Skin of body (tissue), 3 donors: ENCODE measurements at places on chromosomes 6 and 20. TPM values are rescaled to one million over a fixed set of nuclear protein-coding genes. Genes with fewer than 3 reads are reported as not detected.

DNA sequence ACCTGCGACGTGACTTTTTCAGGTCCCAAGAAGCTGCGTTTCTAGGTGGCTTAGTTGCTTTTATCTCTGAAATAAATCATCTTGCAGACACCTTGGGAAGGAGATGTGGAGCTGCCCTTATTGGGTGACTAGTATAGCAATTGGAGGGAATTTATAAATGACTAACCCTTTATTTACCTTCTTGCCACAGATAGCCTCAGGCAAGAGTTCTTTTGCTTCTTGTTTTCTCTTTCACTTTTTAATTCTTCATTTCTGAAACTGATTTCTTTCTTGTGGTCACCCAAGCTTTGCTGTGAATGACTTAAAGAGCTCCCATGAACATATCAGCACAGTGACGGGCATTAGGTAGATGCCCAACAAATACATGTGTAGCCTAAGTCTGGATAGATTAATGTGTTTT, 3.0 kb downstream of the ADGRF4 start:
- DNase-seq: no peak

- no peak for DNase-seq
Measured at GRCh38 chr20:51042064-51042463, 19.2 kb upstream of the KCNG1 start.

DNA sequence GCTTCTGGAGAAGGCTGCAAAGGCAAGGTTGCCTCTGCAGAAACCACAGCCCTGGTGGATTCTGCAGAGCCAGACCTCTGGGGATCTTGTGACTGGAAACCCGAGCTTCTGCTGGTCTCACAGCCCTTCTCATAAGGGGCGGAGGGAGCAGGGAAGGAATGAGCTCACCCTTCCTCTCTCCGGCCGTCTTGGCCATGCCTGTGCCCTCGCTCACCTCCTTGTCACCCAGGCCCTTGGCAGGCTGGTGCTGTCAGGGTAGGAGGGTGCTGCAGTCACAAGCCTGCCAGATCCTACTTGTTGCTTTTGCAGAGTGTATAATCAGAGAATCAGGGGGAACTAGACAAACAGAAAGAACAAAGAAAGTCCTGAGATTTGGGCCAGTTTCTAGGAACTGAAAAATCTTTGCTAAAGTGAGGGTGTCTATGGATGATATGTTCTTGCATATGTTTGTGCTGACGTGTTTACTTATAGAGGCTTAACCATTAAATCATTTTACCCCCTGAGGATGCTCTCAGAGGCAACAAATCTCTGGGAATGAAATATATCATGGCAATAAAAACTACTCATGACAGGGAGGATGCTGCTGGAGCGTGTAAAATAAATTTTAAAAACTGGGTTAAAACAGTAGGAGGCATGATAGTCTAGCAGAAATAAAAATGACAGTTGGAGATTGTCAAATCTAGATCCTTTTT, 244.9 kb upstream of the SOX4 start:
- DNase-seq: peak; percentile 73

DNA sequence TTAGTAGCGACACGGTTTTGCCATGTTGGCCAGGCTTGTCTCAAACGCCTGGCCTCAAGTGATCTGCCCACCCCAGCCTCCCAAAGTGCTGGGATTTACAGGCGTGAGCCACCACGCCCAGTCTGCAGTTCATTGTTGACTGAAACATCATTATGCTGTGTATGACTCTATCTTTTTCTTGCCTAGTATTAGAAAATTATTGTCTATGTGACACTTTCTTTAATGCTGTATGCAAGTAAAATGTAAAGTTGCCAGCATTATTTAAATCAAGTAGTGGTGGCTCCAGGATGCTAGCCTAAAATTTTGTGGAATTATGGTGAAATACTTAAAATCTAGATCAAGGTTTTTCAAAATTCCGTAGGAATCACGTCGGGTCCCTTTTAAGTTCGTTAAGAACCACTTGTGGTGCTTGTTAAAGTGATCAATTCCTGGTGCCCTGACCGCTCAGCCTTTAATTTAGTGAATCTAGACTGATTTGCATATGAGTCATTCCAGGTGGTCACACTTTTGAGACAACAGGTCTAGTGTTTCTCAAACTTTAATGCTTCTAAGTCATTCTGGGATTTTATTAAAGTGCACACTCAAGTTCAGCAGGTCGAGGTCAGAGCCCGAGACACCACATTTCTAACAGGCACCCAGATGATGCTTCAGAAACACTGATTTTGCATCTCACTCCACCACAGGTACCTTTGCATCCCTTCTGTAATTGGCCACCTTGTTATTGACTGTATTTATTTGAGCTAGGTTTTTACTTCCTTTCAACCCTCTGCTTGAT, 132.6 kb upstream of the MTHFD1L start:
- no peak for DNase-seq

DNA sequence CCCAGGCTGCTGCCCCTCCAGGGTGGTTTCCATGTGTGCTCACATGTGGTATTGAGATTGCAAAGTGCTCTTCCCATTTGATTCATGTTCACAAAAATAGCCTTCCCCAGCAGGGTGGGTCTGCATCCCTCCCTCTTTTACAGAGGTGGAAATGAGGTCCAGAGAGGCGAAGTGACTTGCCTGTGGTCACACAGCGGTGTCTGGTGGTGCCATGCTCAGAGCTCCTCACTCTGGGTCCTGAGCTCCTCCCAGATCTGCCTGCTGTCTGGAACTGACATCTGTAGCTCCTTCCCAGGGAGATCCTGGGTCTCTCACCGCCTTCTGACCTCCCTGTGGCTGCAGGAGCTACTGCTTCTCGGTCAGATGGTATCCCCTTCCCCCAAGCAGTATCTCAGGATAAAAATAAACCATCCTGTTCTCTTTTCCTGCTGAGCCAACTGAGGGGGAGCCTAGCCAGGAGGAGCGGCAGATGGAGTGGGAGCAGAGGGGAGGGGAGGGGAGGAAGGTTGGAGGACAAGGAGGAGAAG, 11.9 kb downstream of the CD40 start:
- DNase-seq: no peak

DNA sequence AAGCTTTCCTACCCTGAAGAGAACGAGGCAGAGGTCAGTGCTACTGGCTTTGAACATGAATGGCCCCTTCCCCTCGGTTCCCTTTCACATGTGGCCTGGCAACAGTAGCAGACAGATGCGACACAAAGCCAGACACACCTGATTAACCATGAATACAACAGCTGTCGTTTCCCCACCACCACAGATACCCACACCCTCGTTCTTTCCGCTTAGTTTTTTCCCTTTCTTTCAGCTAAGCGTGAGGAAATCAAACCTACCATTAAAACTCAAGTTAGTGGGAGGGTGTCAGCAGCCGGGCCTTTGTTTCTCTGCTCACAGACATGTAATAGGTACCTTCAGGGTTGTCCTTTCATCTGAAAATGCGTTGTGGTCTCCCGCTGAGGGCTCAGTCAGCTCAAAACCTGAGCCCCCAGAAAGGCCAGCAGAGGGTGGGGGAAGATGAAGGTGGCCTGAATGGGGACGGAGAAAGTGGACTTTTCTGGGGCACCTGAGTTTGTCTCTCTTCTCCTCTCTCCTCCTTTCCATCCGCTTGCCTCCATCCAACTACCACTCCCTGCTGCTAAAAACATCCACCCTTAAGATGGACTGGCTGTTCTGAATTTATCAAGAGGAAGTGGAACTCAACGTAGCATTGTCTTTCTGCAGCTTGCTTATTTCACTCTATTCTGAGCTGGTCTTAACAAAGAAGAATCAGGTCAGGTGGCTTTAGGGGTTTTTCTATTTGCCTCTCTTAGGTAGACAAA, 516.6 kb upstream of the JARID2 start:
- DNase-seq: no peak

GRCh38 chr20:20360464-20360863, 7.4 kb upstream of the INSM1 start:
- peak; percentile 26 for DNase-seq

- DNase-seq: no peak
Measured at GRCh38 chr20:39849171-39849570, 839.9 kb downstream of the MAFB start.

GRCh38 chr20:61430228-61430624, 178.2 kb downstream of the CDH4 start:
- no peak for DNase-seq

DNA sequence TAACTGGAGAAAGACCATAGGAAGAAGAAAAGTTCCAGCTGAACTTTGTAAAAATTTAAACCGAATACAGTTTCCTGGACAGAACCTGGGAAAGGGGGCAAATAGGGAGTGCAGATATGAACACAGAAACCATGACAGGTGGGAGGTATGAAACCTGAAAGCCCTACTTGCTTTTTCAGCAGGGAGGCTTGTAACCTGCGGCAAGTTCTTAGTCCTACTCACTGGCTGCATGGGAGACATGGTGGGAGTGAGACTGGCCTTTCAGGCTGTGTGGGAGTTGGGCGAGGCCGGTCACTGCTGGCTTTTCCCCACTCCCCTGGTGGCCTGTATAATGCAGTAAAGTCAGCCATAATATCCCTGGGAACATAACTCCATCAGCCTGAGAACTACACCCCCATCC, 54.2 kb downstream of the ROS1 start:
- DNase-seq: no peak

- DNase-seq: peak; percentile 21
Measured at GRCh38 chr20:60001108-60001507, 42.9 kb downstream of the CDH26 start.

The TDRD6 gene
- total RNA-seq: 0.20 TPM

The MEI4 gene
- total RNA-seq: 0.10 TPM

The AKAP7 gene
- 19.9 TPM for total RNA-seq

The HLA-DRA gene
- total RNA-seq: 92.8 TPM

The WFDC12 gene
- total RNA-seq: 1.1 TPM

The RIPPLY2 gene
- total RNA-seq: not detected

The MAP7 gene
- total RNA-seq: 12.6 TPM
